Fibroblast of lung (primary cell): ENCODE measurements at places on chromosomes 3 and 15. TPM values are rescaled to one million over a fixed set of nuclear protein-coding genes. Genes with fewer than 3 reads are reported as not detected.

Gene PRKAR2A
- total RNA-seq, result 17.8 and 18.7 TPM in 2 replicates

Gene STAC
- 6.8 and 9.0 TPM in 2 replicates for total RNA-seq

Gene ANKRD34C
- not detected in 2 replicates for total RNA-seq

Gene DNASE1L3
- not detected in 2 replicates for total RNA-seq

Gene ILDR1
- total RNA-seq, result not detected in 2 replicates

Gene NEK11
- 13.0 and 14.4 TPM in 2 replicates for total RNA-seq

Gene EPHB3
- total RNA-seq, result 3.9 and 7.6 TPM in 2 replicates

Gene NTRK3
- total RNA-seq, result 0.77 TPM in 1 of 2 replicates, not detected in the other

Gene HIGD2B
- 0.26 TPM in 1 of 2 replicates, not detected in the other for total RNA-seq

Gene ERICH6
- total RNA-seq, result under 0.01 TPM in 1 of 2 replicates, not detected in the other

Gene SLC9A9
- 33.9 and 74.0 TPM in 2 replicates for total RNA-seq

Gene GOLGA8S
- total RNA-seq, result under 0.01 TPM in 1 of 2 replicates, not detected in the other

Gene TICRR
- 0.26 and 1.2 TPM in 2 replicates for total RNA-seq

Gene CCDC33
- total RNA-seq, result not detected in 2 replicates

Gene SPATA12
- total RNA-seq, result not detected in 2 replicates

Gene GNAI2
- 124 and 238 TPM in 2 replicates for total RNA-seq

Gene ATP13A5
- not detected in 2 replicates for total RNA-seq

Gene SLCO2A1
- total RNA-seq, result under 0.01 TPM in 2 replicates
